ENCODE measurements at places on chromosomes 5 and 9. TPM values are rescaled to one million over a fixed set of nuclear protein-coding genes. Genes with fewer than 3 reads are reported as not detected.

KCTD16 gene
- 0.01 TPM for total RNA-seq

CATSPER3 gene
- total RNA-seq = 0.40 TPM

PALM2AKAP2 gene
- total RNA-seq = 0.06 TPM

RBM18 gene
- 16.1 TPM for total RNA-seq

C5 gene
- total RNA-seq = 15.8 TPM

HAVCR2 gene
- 0.20 TPM for total RNA-seq
